ENCODE measurements at places on chromosomes 6 and 20.

DNA sequence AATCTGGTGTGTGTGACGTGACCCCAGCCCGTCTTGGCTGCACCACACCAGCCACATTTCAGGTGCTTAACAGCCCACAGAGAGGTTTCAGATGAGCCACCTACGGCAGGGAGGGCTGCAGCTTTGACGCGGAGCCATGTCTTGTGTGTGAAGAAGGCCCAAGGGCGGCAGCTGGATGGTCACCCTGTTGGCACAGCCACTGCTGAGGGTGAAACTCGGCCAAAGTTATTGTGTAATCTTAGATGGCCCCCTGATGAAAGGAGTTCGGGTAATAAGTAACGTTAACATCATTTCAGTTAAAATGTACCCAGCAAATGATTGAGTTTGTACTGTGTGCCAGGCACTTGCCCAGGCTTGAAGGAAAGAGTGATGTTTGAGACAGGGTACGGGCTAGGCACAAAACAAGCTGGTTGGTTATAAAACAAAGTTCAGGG is 97.2 kb downstream of the SSR1 start:
- DNase-seq: no peak

DNA sequence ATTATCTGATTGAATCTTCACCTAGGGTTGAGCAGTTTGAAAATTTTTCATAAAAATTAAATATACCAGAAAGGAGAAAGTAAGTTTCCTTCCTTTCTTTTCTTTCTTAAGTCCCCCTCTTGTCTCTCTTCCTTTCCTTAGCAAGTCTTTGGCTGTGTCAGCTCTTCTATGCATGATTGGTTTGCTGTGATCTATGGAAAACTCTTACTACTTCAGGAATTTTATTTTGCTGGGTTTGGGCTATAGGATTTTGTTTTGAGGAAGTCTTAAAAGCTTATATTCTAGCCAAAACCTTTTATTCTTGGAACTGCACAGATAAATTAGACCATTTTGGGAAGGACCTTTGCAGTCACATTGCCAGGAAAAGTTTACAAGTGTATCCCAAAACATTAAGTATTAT is 173.4 kb upstream of the CITED2 start:
- no peak for DNase-seq

DNA sequence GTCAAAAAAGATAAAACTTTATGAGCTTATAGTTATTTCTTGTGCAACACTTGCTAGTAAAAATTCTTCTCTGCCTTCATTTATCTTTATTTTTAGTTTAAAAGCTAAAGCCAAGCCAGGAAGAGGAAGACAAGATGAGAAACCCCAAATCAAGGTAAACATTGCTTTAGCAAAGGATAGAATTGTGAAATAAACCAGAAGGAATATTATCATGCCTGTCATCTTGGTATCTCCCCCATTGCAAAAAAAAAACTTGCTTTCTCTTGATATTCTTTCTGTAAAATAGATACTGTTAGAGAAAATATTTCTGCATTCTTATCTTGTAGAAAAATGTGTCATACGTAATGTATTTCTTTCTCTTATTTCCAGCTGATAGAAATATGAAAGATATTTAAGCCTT is 432.8 kb downstream of the GJA1 start:
- DNase-seq: no peak

DNA sequence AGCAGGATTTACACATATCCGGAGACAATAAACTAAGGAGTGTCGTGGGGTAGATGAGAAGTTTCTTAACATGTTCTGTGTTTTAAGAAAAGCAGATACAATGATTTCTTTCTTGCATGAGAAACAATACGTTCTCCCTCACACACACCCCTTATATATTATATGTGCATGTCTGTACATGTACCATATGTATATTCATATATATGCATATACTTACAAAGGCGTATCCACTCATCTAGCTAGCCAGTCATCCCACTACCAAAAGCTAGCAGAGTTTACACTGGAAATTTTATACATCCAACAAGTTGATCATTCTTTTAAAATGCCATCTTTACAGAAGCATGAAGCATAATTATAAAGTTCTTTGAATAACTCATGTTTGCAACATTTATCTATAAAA is 14.9 kb downstream of the ARG1 start:
- DNase-seq: no peak

- DNase-seq: no peak
Observed at GRCh38 chr20:49694450-49695071, 19.1 kb downstream of the B4GALT5 start.

GRCh38 chr6:117414770-117415169 is 11.0 kb downstream of the ROS1 start:
- DNase-seq: no peak

DNA sequence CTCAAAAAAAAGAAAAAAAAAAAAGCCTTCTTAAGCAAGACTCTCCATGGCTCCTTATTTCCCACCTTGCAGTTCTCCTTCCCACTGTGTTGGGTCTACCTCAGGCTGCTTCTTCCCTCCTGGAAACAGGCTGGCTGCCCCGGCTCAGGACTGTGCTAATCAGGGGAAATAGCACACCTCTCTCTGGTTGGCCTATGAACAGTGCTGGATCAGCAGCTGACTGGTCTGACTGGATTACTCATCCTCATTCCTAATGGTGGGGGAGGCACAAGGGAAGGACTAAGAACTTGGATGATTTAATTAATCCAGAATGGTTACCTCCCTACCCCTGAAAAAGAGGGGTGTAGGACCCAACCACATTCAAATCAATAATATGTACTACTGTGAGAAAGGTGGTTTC is 3.9 kb upstream of the SRSF3 start:
- DNase-seq: no peak

DNA sequence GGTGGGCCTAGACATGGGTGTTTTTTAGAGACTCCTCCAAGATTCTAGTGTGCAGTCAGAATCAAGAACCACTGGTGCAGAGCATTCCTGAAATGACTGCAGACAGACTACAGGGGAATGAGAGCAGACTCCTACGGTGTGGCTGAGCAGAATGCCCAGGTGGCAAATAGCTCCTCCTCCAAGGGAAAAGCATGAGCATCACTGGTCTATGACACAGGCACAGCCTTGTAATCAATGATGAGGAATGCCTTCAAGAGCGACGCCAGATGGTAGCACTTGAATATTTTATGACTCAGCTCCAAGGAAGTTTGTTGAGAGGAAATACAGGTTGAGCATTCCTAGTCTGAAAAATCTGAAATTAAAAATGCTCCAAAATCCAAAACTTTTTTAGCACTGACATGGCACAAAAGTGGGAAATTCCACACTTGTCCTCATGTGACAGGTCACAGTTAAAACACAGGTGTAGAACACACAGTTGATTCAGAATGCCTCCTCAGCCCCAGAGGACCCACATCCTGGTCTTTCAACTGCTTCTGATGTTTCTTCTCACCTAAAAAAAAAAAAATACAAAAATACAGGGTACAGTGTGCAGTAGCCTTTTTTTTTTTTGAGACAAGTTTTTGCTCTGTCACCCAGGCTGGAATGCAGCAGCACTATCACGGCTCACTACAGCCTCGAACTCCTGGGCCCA is 10.6 kb upstream of the FAM8A1 start:
- no peak for DNase-seq

GRCh38 chr6:14305131-14305530 is 187.6 kb downstream of the CD83 start:
- no peak for DNase-seq

Data from stimulated activated CD4-positive, alpha-beta T cell treated with anti-CD3 and anti-CD28 coated beads, TNF-alpha, amount 100 ng/mL, for 4 hours (primary cell).